ENCODE measurements at places on chromosomes 3 and 15.

GRCh38 chr15:72782274-72783003 lies 1.1 kb downstream of the ADPGK start:
- no peak for DNase-seq

DNA sequence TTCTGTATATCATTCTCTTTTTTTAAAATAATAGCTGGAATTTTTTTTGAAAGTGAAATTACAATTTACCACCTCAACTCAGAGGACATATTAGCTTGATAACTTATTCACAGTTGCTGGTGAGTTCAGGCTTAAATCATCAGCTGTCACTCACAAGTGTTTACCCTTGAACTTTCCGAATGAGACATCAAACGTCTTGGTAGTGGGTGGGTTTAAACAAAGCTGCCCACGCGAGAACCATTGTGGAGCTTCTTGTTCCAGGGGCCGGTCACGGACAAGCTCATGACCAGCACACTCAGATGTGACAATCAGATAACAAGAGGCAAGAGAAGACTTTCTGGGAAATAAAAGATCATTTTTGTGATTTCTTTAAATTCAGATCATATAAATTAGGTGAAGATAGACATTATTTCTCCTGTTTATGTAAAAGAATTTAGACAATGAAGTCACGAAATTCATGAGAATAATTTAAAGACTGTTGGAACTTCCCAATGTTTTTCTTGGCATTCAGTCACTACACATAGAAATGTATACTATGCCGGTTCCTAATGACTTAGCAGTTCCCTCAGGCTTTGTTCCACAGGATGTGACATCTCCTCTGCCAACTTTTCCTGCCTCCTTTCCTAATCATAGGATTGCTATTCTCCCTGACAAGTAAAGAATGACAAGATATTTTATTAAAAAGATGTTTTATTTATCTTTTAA lies 29.3 kb downstream of the BTD start:
- DNase-seq = peak; percentile 88

DNA sequence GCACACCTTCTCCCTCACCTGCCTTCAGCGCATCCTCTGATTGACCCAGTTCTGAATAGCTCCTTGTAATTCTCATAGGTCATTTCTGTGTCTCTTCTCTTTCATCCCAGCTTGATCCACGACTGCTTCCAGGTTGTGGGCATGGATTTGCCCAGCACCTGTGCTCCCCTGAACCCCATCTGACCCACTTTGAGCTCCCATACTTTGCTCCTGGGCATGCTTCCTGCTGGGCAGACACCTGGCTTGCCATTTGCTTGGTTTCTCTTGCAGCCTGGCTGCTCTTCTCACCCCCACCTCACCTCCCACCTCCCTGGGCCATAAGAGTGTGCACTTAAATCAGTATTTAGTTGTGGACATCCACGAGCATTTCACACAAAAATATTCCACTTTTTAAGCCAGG lies 635.5 kb downstream of the TBL1XR1 start:
- no peak for DNase-seq

DNA sequence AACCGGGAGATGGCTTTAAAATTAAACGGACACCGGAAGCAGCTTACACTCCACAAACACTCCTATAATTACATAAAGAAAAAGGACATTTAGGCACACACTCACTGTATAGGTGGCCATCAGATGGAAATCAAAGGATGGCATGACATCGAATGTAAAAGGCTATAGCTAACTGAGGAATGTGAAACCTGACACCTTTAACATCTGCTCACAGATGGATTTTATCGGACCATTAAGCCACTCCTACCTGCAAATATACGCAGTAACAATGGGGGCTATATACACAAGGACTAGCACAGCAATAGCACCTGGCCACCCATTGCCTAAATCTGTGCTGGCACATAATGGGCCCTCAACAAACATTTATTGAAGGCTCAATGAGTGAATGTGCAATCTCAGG lies 14.5 kb upstream of the RBSN start:
- DNase-seq = no peak

GRCh38 chr3:169501777-169502320 lies 161.7 kb downstream of the MECOM start:
- no peak for DNase-seq

- no peak for DNase-seq
Measured at GRCh38 chr3:60912876-60913275, 338.4 kb downstream of the FHIT start.

DNA sequence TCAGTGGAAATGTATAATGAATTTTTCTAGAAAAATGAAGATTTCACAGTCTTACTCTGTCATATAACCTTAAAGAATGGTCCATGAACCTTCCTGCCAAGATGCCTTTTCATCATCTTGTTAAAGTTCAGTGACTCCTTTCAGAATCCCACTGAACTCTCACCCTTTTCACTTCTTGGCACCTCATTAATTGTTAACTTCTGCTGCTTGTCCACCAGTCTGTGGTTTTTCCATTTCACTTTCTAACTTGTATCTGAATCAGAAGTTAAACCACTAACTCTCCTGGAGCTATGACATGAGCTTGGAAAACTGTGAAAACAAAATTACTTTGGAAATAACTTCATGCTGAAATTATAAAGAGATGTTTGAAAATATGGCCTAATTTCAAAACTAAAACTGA lies 281.2 kb upstream of the ALCAM start:
- DNase-seq = no peak

DNA sequence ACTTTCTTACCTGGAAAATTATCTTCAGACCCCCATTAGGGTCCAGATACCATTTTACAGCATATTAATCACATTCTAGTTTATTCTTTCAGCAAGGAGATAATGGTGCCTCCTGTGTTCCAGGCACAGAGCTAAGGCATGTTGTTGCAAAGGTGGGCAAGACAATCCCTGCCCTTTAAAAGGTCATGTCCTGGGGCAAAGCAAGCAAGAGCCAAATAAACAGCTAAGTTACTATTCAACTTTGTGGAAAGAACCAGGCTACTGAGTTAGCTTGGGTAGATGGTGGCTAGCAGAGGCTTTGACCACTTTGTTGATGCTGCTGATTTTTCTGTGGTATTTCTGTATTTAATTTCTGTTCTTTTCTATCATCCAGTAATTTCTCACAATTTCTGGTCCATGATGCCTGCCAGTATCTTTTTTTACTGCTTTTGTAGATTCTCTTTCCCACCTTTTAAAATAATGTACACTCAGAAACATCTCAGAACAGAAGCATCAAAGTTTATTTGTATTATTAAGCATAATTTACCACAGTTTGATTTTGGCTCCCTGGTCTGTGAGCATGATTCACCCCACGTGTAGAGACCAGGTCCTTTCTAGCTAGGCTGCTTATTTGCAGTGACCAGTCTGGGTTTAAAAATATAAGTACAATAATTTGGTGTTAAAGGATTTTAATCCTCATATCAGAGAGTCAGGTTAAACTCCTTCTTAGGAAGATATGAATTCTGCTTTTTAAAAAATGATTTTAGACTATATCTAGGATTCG lies 71.5 kb downstream of the LRRC28 start:
- no peak for DNase-seq

- no peak for DNase-seq
Measured at GRCh38 chr15:59555696-59556095, 55.9 kb upstream of the GCNT3 start.

GRCh38 chr15:101012326-101013200 lies 93.4 kb downstream of the LRRK1 start:
- DNase-seq = no peak

DNA sequence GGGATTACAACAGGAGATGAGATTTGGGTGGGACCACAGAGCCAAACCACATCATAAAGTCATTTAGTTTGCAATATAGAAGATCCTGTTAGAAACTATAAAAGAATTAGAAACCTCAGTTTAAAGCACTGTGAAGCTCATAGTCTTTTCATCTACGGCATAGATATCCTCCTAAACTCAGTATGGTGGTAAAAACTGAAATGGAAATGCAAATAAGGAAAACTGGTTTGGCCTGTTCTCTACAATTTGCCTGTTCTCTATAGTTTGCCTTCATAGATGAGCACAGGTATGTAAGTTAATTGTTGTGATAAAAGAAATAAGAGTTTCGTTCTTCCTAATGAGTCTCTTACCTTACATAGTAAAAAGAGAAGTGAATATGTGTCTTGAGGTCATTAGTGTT lies 331.6 kb upstream of the ARL6 start:
- DNase-seq = no peak

DNA sequence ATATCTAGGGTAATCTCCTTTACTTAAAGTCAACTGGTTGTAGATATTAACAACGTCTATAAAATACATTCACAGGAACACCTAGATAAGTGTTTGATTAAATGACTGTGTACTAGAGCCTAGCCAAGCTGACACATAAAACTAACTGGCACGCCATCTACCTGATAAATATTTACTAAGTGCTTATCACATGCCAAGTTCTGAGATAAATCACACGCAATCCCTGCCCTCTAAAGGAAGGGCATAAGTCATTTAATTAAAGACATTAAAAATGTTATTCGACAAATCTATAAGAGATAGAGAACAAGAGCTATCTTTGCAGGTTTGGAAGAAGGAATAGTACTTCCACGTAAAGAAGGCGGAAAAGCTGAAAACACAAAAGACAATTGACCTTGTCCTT lies 11.1 kb upstream of the MB21D2 start:
- no peak for DNase-seq

- peak; percentile 56 for DNase-seq
Measured at GRCh38 chr15:73897441-73898261, 24.3 kb downstream of the TBC1D21 start.

- DNase-seq = no peak
Measured at GRCh38 chr3:134199240-134199639, 51.4 kb downstream of the RYK start.

- peak; percentile 66 for DNase-seq
Measured at GRCh38 chr3:194740859-194741491, 55.3 kb downstream of the FAM43A start.

- DNase-seq = peak; percentile 49
Measured at GRCh38 chr3:20047976-20048883, 8.0 kb downstream of the KAT2B start.

- DNase-seq = no peak
Measured at GRCh38 chr15:87818756-87819155, 437.8 kb downstream of the NTRK3 start.

DNA sequence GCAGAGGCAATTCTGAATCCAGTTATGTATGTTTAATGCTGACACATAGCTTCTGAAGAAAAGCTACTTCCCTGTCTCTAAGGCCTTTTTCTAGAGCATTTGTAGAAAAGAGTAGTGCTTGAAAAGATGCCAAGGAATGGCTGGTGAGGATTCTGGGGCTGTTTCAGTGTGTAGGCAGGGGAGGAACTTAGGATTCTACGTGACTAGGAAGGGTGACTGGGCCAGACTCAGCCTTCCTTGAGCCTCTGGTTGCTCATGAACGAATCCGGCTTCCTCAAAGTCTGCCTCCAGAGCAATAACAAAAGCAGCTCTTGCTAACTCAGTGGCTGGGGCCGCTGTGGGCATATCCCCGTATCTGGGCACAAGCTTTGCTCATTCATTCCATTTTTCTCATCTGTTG lies 104.8 kb upstream of the WNT5A start:
- DNase-seq = no peak

DNA sequence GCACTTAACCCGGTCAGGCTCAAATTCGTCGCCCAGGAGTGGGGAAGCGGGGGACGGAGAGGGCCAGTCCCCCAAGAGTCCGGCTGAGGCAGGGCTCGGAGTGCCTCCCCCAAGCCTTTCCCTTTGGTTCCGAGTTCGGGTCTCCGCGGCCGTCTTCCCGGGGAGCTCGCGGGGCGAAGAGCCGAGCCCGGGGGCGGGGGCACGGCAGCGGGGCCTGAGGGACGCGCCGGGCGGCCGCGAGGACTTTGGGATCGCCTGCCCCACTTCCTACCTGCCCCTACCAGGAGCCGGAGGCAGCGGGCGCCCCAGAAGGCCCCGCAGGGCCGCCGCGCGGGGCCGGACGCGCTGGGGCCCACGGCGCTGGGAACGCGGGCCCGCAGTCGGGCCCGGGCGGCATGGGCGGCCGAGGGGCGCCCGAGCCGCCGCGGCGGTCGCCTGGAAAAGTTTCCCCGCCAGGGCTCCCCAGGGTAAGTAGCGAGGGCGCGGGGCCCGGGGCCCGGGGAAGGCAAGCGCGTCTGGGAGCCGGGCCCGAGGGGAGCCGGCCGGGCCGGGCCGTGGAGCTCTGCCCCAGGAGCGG lies 2.8 kb downstream of the FURIN start:
- DNase-seq = peak; percentile 24

GRCh38 chr3:12188681-12189287 lies 30.1 kb upstream of the TIMP4 start:
- DNase-seq = no peak

DNA sequence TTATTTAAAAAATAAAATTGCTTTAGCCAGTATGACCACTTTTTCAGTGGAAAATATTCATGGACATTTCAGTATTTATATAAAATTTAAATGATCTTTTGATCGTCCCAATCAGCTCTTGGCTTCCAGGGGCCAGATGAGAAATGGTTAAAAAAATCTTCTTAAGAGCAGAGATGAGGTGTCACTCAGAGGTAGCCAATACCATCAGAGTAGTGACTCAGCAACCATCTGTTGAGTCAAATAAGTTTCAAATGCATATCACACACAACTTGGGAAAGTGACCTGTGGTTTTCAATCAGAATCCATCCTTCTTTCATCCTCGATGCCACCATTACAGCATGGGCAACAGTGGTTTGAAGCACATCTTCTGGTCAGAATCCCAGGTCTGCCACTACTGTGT lies 958.8 kb upstream of the NR2F2 start:
- DNase-seq = peak; percentile 31

DNA sequence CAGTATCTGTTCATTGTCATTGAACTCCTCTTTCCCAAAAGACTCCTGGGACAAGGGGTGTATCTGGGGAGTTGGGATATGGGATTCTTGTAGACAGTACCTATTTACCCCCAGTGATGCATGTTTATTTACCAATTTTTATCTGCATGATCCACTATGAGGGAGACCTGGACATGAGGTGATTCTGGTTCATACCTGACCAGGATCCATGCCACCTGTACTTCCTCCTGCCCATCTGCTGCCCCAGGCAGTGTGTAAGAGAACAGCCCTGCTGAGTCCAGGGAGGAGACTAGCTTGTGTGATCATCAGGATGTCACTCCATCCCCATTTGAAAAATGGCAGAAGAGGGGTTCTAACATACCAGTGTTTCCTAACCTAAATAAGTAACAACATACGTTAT lies 3.1 kb upstream of the TPRG1 start:
- DNase-seq = no peak

GRCh38 chr15:66737243-66738010 lies 35.4 kb downstream of the SMAD6 start:
- no peak for DNase-seq
